ENCODE measurements at places on chromosomes 2 and 18.

DNA sequence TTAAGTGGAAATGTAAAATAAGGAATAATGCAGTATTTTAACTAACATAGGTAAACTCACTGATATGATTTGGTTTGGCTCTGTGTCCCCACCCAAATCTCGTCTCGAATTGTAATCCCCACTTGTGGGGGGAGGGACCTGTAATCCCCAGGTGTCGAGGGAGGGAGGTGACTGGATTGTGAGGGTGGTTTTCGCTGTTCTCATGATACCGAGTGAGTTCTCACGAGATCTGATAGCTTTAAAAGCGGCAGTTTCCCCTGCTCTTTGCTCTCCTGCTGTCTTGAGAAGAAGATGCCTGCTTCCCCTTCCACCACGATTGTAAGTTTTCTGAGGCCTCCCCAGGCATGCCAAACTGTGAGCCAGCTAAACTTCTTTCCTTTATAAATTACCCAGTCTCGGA, 109.4 kb upstream of the LYPD6 start:
- no peak for DNase-seq

- no peak for DNase-seq
Observed at GRCh38 chr2:8364668-8365067, 317.2 kb upstream of the ID2 start.

DNA sequence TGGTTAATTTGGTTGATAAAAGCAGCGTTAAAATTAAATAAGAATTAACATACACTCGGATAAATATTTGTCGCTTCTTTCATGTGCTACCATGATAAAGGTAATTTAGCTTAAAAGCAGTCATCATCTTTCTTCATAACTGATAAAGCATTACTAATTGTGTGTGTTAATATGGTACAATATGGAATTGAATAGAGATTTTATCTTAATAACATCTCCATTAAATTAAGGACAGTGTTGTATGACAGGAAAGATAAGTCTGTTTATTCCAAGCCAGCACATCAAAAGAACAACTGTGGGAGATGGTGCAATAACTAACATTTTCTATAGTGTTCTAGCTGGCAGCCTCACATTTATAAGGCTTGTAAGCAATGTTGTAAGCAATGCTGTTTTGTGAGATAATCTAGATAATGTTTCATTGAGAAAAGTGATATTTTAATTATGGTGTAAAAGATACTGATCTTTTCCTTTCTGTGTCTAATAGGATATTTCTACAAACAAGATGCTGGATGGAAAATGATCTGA, 64.4 kb upstream of the AFF3 start:
- DNase-seq = no peak

- no peak for DNase-seq
Observed at GRCh38 chr18:79765491-79766245, 32.1 kb upstream of the KCNG2 start.

- DNase-seq = no peak
Observed at GRCh38 chr2:240162032-240162431, 21.6 kb upstream of the OTOS start.

- no peak for DNase-seq
Observed at GRCh38 chr2:319059-319600, 31.2 kb upstream of the ALKAL2 start.

GRCh38 chr2:132849118-132849517, 179.1 kb upstream of the LYPD1 start:
- no peak for DNase-seq

All from cortex of kidney (tissue), 1 donor.